DMS153 (cell line): ENCODE measurements at places on chromosomes 11 and 22.

DNA sequence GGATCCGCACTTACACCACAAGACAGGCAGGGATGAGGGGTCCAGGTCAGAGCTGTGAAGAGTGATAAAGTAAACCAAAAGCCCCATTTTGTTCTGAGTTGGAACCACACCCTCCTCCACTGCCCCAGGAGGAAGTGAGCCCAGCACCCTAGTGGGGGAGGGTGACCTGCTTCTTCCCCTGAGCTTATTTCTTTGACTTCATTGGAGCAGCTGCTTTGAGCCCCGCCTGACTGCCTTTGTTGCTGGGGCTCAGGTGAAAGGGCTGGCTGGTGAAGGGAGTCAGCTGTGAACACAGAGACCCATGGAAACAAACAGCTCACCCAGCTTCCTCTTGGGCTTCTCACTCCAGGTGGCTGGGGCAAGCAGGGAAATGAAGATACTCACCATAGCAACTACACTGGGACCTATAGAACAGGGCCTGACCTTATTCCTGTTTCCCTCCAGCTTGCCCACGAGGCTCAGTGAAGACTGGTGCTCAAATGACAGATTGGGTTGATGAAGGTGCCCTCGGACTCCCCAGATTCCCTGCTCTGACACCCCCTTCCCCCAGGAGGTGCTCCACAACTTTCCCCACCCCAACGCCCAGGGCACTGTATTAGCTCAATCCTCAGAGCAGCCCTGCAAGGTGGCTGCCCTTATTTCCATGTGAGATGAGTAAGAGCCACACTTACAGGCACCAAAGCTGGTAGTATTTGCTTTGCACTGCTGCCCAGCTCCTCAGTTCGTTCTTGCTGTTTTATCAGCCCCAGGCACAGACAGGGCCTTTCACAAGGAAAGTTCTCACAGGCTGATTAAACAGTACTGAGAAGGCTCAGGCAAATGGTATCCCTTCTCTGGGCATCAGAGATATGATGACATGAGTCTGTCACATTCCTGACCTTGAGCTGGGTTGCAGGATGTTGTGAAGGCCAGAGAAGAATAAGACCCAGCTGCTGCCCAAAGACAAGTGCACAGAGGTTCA is 2.4 kb downstream of the UCP2 start:
- DNase-seq = peak; percentile 96

GRCh38 chr11:94746721-94747120 is 21.4 kb upstream of the AMOTL1 start:
- DNase-seq = no peak

DNA sequence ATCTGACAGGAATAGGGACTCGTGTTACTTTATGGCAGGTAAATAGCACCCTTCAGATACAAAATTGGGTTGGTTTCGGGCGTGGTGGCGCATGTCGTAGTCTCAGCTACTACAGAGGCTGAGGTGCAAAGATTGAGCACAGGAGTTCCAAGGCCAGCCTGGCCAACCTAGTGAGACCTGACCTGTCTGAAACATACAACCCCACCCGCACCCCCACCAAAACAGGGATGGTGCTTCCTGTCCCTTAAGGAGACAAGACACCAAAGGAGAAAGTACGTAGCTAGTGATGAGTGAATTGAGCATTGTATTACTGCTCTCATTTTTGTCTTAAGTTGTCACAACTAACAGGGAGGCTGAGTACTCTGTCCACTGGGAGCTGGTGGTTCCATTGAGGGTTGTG is 14.1 kb downstream of the RBM4 start:
- no peak for DNase-seq

- no peak for DNase-seq
Measured at GRCh38 chr11:4662876-4663275, 19.1 kb downstream of the OR51E1 start.

- no peak for DNase-seq
Measured at GRCh38 chr22:40463017-40463631, 92.7 kb downstream of the SGSM3 start.

DNA sequence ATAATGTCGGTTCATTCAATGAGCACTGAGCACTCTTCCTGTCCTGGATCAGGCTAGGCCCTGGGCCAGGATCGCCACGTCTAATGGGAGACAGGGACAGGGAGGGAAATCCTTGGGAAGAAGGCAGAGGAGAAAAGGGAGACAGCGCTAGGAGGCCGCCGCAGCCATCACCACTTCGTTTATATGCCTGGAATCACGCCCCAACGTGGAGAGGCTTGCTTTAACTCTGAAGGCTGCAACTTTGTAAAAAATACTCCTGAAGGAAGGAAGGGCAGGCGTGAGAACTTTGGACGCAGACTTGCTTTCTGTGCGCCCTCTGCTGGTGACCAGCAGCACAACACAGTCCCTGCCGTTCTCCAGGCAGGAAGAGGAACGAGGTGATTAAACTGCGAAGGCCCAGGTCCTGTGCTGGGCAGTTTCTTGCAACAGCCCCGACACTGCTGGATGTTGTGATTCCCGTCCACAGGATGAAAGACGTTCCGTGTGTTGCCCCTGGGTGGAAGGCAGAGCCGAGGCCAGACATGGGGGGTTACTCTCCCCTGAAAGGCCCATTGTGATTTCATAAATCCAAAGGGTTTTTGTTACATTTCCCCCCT is 22.1 kb downstream of the RIBC2 start:
- DNase-seq = peak; percentile 63

DNA sequence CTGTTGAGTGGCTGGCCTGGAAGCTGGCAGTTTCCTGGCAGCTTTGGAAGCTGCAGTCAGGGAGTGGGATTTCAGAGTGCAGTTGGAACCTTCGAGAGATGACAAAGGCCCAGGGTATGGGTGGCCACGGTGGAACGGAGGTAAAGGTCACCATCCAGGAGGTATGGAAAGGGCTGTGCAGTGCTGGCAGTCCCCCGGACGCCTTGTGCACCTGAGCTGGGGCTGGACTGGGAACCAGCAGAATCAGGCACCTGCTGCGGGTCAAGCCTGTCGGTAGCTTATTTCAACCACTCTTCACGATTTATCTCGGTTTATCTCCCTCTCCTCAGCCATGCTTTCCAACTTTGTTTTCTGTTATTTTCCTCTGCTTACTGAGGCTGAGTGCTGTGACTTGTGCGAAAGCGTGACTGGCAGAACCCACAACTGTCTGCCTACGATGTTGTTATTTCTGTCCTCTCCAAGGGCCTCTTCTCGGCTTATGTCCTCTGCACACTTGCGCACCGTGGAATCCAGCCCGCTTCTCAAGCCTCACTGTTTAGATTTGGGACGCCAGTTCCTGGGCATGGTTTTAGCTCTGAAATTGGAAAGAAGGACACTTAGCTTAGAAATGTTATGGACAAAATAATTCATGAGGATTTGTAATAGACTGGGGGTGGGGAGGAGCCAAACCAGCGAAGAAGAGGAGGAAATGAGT is 24.0 kb upstream of the ATXN10 start:
- no peak for DNase-seq

DNA sequence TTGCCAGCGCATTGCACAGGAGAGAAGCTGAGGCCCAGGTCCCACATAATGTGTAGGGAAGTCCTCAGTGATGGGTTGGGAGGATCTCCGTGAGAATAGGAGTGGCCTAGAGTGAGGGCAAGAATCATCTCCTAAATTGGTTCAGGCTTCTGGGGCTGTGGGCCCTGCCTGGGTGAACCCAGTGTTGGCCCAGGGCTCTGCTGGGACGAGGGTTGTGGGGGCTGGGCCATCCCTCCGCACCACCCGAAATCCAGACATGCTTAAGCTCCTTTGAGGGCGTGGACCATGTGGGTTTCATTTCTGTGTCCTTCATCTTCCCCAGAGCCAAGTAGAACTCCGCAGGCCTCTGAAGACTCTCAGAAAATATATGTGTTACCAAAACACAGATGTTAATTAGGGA is 3.7 kb downstream of the MICALL1 start:
- no peak for DNase-seq
